ENCODE measurements at places on chromosomes 5 and 9.

DNA sequence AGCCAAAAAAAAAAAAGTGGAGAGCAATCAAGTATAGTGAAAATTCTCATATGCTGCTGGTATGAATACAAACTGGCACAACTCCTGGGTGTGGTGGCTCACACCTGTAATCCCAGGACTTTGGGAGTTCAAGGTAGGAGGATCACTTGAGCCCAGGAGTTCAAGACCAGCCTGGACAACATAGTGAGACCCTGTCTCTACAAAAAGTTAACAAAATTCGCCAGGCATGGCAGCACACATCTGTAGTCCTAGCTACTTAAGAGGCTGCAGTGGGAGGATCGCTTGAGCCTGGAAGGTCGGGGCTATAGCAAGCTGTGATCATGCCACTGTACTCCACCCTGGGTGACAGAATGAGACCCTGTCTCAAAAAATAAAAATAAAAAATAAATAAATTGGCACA, 51.7 kb downstream of the FNIP1 start:
- no peak overlapping the region for H3K27ac ChIP-seq
- no peaks in the 10 kb centered on the region for H3K36me3 ChIP-seq
- H3K4me3 ChIP-seq, result no peak overlapping the region
- H3K27me3 ChIP-seq, result no peaks in the 10 kb centered on the region

DNA sequence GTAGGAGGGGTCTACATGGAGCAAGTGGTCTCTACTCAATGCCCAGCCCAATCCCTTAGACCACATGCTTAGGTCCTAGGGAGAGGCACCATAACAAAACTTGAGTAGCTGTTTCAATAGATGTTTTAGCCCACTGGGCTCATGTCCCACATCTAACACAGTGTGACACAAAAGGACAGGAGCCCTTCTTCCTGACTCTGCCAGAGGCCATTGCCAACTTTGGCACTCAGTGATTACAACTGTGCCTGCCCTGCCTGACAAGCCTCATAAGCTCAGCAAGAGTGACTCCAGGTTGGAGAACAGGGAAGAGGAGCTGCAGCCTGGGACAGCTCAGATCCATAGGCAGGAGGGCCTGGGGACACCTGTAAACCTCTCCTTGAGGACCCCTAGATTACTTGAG, 230.8 kb downstream of the ENC1 start:
- H3K27ac ChIP-seq, result no peak overlapping the region
- no peak overlapping the region for H3K4me3 ChIP-seq
- no peaks in the 10 kb centered on the region for H3K27me3 ChIP-seq
- no peak for DNase-seq
- H3K36me3 ChIP-seq, result no peaks in the 10 kb centered on the region
- no peaks in the 10 kb centered on the region for H3K4me1 ChIP-seq

DNA sequence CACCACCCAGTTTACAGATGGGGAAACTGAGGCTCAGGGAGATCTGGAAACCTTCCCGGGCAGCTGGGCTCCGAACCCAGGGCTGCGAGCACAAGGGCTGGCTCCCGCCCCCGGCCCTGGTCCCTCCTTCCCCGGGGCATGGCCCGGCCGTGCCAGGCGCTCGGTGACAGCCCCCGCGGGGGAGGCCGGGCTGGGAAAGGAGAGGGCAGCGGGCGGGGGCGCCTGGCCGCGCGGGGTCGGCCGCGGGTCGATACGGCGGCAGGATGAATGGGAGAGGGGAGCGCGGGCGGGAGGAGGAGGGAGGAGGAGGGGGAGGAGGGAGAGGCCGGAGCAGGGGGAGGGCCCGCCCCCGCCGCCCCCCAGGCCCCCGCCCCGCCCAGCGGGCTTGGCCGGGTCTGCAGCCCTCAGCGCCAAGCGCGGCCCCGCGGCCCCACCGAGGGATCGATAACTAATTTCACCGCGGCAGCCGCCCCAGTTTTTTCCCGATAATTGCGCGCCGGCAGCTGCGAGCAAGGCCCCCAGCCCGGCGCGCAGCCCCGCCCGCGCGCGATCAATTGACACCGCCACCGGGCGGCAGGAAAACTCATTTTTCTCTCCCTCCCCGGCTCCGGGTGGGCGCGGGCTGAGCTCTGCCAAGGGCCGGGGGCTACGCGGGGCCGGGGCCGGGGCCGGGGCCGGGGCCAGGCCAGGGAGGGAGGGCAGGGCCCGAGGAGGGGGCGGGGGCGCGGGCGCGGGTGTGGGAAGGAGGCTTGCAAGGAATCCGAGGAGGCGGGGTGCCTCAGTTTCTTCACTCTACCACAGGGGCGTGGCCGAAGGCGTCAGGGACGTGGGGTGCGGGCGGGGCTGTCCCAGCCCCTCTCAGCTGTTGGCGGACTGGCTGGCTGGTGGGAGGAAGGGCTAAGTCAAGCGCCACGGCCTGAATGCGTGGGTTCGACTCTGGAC, 52.1 kb downstream of the C9orf50 start:
- peak overlapping the region; percentile 56 for H3K4me3 ChIP-seq
- DNase-seq, result no peak
- peaks cover 38% of the 10 kb centered on the region for H3K4me1 ChIP-seq
- no peaks in the 10 kb centered on the region for H3K27me3 ChIP-seq
- H3K27ac ChIP-seq, result peak overlapping the region; percentile 94

GRCh38 chr5:155844542-155844941, 482.4 kb upstream of the SGCD start:
- no peak overlapping the region for H3K4me3 ChIP-seq
- H3K36me3 ChIP-seq, result no peaks in the 10 kb centered on the region
- no peaks in the 10 kb centered on the region for H3K27me3 ChIP-seq
- no peak for DNase-seq
- H3K27ac ChIP-seq, result no peak overlapping the region
- no peaks in the 10 kb centered on the region for H3K4me1 ChIP-seq

- H3K4me1 ChIP-seq, result peaks cover 6% of the 10 kb centered on the region
- H3K27me3 ChIP-seq, result no peaks in the 10 kb centered on the region
- no peak overlapping the region for H3K4me3 ChIP-seq
- H3K36me3 ChIP-seq, result no peaks in the 10 kb centered on the region
- no peak for DNase-seq
These were observed 109.9 kb downstream of the UGCG start for GRCh38 chr9:112006361-112007020.

Data from vagina (tissue), 2 donors.